ENCODE measurements at places on chromosomes 2 and 18. TPM values are rescaled to one million over a fixed set of nuclear protein-coding genes. Genes with fewer than 3 reads are reported as not detected.

The CIDEA gene
- total RNA-seq, result 0.48 TPM

The SLC35F5 gene
- 283 TPM for total RNA-seq

The MRPL44 gene
- 31.5 TPM for total RNA-seq

The HOXD10 gene
- total RNA-seq, result 14.1 TPM

The SIX2 gene
- total RNA-seq, result 2.7 TPM

The ALPP gene
- total RNA-seq, result not detected

The ATP6V1B1 gene
- 0.63 TPM for total RNA-seq

The MFSD2B gene
- total RNA-seq, result 0.85 TPM

The NEU2 gene
- not detected for total RNA-seq

The DRC1 gene
- 1.0 TPM for total RNA-seq

The POMC gene
- 1.5 TPM for total RNA-seq

The ANKRD30BL gene
- 0.26 TPM for total RNA-seq

All from urinary bladder (tissue), 4 donors.